ENCODE measurements at places on chromosomes 1 and 21.

- no peak for DNase-seq
These were observed 108.4 kb upstream of the DAB1 start for GRCh38 chr1:57532299-57532698.

- DNase-seq = no peak
These were observed 20.3 kb upstream of the TMEM222 start for GRCh38 chr1:27301582-27302199.

GRCh38 chr1:239164451-239165180 is 221.8 kb upstream of the CHRM3 start:
- no peak for DNase-seq

GRCh38 chr1:90952906-90953305 is 68.9 kb downstream of the ZNF644 start:
- no peak for DNase-seq

- peak; percentile 62 for DNase-seq
These were observed 98.0 kb upstream of the DUSP10 start for GRCh38 chr1:221839782-221840395.

- peak; percentile 22 for DNase-seq
These were observed 1.1 kb upstream of the CIART start for GRCh38 chr1:150281221-150281757.

GRCh38 chr1:61968869-61969268 is 225.8 kb upstream of the L1TD1 start:
- DNase-seq = no peak

DNA sequence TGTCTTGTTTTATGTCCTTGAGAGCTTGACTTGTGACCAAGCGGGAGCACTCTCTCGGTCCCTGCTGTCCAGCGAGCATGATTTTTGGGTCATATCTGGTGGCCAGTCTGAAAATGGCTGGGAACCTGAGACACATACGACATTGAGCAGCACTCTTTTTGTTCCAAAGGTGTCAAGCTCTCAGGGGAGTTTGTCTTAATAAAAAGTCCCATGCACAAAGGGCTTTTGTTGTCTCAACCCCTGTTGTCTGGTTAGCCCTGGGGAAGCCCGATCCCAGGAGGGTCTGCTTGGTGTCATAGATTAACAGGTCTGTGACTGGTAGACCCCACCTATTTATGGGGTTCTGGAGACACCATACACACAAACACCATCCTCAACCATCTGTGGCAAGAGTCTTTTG is 57.8 kb upstream of the KLHDC7A start:
- DNase-seq = no peak

- DNase-seq = no peak
These were observed 38.2 kb downstream of the KCNAB2 start for GRCh38 chr1:6083801-6084446.

DNA sequence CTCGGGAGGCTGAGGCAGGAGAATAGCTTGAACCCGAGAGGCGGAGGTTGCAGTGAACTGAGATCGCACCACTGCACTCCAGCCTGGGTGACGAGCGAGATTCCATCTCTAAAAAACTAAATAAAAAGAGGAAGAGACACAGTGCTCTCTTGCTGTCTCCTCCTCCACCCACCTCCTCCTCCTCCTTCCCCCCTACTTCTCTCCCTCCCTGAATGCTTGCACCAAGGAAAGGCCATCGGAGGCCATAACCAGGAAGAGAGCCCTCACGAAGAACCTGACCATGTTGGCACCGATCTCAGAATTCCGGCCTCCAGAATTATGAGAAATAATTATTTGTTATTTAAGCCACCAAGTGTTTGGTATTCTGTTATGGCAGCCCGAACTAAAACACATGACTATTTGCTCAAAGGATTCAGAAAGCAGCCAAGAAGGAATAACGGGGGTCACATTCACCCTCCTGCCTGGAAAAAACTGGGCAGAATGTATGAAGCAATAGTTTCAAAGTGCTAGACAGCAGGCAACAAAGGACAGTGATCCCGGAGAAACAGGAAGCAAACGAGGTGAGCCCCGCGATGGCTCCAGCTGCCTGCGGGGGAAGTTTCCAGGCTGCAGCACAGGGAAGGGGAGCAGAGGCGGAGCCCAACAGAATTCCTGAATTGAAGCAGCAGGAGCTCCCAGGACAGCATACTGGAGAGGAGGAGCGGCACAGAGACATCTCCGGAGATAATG is 35.8 kb downstream of the LDLRAD1 start:
- DNase-seq = no peak

DNA sequence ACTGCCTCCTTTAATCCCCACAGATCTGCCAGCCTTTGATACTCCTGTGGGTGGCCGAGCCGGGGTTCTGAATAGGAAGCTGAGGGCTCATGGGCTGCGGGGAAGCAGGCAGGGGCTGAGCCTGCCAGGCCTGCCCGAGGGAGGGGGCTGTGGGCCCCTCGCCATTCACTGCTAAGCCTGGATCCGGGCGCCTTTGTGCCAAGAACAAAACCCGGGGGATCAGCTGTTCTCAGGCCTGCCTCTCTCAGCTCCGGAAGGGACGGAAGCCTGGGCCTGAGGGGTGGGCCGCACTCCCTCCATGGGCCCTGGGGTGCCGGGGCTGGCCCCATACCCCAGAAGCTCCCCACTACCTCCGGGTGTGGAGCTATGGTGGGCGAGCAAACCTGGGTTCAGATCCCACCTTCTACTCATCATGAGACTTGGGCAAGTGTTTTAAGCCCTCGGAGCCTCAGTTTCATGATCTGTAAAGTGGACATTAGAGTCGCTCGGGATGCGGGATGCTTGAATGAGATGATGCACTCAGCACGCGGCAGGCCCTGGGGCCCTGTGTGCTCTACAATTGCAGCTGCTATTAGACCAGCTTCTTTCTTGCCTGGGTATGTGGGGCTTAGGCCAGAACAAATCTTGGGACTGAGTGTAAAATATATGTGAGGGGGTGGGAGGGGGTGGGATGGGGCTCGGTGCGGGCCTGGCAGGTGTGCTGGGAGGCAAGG is 19.2 kb upstream of the EPHA2 start:
- DNase-seq = no peak

DNA sequence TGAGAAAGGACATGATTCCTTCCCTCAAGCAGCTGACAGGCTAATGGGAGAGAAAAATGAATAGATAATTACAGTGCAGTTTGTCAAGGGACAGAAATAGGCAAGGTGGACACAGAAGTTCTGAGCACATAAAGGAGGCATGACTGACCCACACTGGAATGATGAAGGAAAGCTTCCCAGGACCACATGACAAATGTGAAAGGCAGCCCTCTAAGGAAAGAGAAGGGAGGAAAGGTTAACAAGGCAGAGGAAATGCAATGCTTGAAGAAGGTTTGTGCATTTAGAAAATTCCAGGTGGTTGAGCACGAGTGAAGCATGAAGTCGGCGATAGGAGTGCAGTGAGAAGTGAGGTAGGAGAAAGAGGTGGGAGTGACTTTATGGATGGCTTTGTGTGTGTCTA is 37.4 kb downstream of the LAMC2 start:
- no peak for DNase-seq

GRCh38 chr1:26848941-26849774 is 13.8 kb upstream of the SFN start:
- no peak for DNase-seq

GRCh38 chr1:57898531-57898930 is 474.7 kb upstream of the DAB1 start:
- DNase-seq = no peak

DNA sequence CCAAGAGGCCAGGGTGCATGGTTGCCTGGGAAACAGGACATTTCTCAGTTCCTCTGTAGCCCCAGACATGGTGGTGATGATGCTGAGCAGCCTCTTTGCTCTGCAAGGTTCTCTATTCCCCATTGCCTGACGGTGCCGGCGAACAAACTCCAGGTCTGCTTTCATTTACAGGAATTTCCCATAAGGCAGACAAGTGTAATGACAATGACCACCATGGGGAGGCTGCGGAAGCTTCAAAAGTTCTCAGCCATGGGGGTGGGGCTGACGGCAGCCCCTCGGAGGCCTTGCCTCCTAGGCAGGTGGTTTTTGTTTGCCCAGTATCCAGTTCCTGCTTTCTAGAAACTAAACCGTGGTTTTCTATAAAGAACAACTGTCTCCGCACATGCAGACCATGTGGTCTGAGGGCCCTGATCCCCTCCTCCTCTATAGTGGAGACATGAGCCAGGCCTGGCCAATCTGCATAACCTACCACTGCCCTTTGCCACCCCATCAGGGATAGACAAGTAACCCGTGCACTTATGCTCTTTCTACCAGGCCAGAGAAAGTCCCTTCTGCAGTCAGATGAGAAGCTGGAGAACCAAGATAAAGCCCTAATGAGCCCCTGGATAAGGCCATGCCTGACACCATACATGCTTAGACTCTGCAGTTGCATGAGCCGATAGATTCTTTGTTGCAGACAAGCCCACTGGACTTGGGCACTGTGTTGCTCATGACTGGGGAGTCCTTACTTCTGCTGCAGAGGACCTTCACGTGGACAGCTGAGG is 54.1 kb downstream of the LDLRAD2 start:
- no peak for DNase-seq

DNA sequence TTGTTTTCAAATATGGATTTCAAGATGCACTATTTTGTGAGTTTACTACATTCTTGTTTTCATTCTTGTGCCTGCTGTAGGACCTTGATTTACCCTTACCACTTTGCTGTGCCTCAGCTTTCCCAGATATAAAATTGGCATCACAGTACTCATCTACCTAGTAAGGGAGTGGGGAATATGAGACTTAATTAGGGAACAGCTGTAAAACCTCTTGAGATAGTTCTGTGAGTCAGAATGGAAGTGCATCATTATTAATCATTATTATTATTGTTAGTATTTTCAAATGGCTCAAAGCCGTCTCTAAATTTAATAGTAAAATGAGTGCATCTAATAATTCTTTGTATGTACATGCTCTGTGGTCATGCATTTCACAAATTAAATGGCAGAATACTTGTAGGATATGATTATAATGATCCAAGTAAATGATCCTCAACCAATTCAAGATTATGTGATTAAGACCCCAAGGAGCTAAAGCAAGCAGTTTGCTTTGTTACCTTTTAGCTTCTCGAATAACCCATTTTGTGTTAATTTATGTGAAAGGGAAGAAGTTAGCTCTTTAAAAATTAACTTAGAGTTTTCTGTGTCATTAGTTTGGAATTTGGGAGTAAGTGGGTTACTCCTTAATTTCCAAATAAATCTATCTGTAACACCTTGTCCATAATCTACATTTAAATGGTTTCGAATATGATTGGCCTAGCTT is 155.4 kb downstream of the NFIA start:
- no peak for DNase-seq
